ENCODE measurements at places on chromosomes 13 and 19.

DNA sequence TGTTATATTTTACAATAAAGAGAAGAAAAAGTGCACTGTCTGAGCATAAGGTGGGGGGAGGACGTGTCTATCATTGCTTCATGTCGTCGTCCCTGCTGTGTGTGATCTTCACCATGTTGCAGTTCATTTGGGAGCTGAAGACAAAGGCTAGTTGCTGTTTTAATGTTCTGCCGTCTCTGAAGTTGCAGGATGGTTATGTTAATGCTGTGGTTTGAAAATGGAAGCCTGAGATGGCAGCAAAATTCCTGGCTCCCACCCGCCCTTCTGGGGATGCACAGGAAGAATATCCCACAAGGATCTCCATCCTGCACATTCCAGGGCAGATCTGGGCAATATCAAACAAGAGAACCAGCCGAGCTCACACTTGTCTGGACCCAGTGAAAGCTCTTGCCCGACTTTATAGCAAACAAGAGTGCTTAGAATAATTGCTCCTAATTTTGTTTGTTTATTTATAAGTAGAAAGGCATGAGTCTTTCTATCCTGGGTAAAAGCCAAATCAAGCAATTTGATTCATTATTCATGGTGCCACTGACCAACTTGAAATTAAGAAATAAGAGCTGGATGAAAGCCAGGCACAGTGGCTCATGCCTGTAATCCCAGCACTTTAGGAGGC is 110.3 kb upstream of the ABCC4 start:
- DNase-seq = peak; percentile 84

DNA sequence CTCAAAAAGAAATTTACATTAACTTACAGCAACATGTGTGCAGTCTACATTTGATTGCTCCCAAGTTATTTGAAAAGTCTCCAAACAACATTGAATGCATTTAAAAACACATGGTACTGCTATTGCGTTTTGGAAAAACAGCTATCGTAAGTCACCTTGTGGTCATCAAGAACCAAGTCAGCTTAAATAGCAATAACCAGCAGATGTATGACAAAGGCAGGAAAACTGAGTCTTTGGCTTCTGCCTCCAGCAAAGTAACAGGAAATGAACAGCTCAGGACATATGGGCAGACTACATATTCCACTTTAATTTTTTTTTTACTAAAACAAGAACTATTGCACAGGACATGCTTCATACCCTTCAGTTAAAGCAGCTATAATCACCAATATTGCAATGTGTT is 580.6 kb upstream of the SPRY2 start:
- no peak for DNase-seq

GRCh38 chr19:5343848-5344247 is 3.2 kb upstream of the PTPRS start:
- peak; percentile 37 for DNase-seq

DNA sequence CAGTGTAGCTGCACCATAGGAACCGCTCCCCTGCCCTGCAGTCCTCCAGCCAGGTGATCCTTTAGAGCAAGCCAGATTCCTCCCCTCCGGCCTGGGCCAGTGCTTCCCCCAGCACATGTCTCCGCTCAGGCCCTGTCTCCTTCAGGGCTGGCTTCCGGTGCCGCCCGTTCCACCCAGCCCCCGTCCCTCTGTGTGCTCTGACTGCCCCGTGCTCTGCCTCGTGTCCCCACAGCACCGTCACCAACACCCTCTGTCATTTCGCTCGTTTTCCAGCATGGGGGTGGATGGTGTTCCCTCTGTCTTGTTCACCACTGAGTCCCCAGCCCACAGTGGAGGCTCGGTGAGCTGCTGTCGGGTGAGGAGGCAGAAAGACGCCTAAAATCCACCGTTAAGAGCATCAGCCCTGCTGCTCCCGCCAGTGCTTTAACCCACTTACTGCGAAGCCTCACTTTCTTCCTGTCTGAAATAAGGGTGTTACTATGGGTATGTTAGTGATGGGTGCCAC is 54.5 kb downstream of the TSSK6 start:
- DNase-seq = no peak

DNA sequence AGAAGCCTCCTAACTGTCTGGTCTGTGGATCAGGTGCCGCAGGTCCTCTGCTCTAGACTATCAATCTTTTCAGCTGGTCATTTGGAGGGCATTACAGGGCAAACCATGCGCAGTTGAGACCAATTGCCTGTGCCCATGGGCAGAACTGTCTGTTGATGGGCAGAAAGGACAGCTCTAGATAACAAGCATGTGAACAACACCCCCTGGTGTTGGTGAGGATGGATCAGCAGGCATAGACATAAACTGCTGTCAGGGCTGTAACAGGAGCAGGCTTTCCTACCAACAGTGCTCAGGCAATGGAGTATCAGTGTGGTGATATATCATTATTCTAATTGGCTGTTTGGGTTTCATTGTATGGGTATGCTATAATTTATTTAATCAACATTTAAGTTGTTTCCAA is 104.7 kb upstream of the KL start:
- peak; percentile 39 for DNase-seq

DNA sequence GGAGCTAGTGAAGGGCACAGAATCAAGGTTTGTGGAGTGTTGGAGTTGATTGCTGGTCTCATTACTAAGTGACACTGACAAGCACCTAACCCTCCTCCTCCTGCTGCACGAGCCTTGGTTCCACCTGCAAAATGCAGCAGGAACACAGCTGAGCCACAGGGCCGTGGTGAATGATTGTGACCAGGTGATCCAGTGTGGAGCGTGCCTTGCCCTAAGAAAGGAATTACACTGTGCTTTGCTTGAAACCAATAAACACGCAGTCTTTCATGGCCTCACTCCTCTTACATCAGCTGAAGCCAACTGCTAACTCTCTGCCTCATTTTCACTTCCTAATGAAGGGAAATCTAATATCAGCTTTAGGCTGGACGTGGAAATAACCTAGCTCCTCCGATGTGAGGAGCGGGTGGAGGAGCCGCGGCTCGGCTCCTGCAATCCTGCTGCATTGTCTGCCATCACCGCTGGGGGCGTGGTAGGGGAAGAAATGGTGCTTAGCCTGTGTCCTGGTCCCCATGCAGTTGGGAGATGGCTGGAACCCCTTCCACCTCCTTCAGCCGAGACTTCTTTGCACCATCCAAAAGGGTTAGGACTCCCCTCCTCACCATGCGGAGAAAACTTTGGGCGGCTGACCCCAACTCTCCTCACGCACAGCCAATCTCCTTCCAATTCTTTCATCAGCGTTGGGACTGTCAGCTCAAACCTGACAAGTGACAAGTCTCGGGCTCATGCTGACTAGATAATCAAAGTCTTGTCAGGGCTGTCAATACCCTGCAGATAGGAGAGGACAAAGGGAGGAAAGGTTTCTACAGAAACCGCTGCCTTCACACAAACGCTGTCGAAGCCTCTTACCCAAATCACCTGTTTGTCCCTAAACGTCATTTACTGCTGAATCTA is 427.9 kb downstream of the ZNF536 start:
- peak; percentile 5 for DNase-seq

Data from astrocyte of the hippocampus (primary cell).